Neural crest cell (in vitro differentiated cells): ENCODE measurements at places on chromosomes 3 and 15.

DNA sequence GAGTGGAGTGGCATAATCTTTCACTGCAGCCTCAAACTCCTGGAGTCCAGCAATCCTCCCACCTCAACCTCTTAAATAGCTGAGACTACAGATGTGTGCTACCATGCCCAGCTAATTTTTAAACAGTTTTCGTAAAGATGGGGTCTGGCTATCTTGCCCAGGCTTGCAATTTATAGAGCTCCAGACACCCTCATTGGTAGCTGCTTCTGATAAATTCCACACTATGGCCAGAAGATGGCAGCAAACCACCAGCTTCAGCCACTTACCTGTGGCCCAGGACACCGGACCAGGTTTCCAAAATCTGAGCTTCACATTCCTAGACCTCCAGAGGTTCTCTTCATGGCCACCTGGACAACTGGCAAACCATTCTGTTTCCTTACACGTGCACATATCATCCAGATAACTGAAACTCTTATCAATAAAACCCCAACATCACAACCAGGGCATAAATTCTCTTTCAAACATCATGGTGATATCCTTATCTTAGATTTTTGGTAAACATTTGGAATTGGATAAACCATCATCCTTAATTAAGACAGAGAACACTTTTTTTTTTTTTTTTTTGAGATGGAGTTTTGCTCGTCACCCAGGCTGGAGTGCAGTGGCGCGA is 28.9 kb downstream of the FBXW12 start:
- no peak for DNase-seq

DNA sequence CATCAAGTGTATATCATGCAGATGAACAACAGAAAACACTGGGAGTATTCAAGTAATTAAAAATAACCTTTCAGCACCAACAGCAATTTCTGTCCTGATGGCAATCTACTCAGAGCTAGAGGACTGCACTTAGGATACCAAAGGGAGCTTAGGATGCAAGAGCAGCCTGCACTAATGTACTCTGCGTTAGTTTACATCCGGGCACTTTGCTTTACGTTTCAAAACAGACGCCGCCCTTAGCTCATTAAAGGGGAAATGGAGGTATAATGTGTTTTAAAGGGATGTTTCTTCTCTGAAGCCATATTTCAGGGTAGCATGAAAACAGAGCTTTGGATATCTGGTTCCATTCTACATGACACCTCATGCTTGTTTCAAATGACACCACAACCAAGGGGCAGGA is 14.0 kb upstream of the B3GNT5 start:
- no peak for DNase-seq

DNA sequence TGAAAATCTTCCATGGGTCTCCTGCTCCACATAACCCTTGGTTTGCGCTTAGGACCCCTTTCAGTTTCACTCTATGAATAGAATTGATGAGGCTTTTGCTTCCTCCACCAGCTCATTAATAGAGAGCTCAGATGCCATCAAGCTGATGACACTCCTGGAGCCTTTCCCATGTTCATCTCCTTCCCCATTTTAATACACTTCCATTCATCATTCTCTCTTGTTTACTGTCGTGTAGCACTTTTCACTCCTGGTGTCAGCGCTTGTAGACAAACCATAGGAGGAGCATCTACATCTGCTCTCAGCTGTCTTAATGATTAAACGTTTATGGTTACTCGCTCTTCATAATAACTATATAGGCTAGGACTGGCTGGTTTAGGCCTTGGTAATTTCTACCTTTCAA is 363.5 kb downstream of the EPHB1 start:
- DNase-seq, result no peak

DNA sequence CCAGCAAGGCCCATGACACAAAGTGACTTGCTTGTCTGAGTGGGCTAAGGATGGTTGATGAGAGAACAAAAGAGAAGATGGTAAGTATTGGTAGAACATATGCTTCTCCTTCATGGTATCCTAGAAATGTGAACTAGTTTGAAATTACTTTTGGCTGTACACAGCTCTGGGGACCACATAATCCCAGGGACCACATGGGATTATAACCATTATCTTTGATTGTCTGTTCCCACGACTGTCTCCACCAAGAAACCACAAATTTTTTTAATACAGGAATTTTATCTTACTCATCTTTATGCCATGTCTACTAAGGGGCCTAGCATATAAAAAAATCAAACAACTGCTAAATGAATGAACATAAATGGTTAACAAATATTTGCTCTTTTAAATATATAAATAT is 155.3 kb upstream of the PRICKLE2 start:
- no peak for DNase-seq

GRCh38 chr3:147343926-147344325 is 62.4 kb downstream of the ZIC4 start:
- no peak for DNase-seq

DNA sequence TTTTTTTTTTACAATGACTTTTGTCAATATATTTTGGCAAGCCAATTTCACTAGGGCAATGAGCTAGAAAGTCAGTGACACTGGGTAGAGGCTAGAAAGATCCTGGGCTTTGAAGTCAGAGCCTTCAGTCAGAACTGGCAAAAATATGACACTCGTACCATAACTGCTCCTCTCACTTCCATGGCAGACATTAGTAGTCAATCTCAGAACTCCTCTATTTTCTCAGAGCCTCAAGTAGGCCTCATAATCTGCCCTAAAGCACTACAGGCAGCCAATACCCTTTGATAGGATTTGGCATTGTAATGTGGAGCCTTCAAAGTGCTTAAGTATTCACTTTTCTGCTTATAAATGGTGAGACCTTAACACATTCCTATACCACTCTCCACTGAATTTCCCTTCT is 67.8 kb downstream of the ADAMTS9 start:
- DNase-seq, result no peak

GRCh38 chr3:71859123-71859519 is 74.2 kb upstream of the PROK2 start:
- no peak for DNase-seq

DNA sequence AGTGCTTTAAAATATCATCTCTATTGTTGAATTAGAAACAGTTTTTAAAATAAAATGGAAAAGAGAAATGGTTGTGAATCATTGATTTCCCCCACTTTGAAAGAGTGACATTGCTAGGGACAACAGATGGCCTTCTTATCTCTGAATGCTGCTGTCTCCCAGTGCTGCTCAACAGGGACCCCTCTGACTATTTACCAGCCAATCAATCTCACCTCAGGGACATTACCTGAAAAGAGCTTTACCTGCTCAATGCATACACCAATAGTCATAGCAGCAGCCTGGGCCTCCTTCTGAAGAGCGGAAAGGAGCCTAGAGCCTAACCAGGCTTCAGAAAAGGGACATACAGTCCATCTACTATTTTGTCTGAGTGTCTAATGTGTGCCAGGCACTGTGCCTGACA is 162.8 kb downstream of the CGGBP1 start:
- no peak for DNase-seq

DNA sequence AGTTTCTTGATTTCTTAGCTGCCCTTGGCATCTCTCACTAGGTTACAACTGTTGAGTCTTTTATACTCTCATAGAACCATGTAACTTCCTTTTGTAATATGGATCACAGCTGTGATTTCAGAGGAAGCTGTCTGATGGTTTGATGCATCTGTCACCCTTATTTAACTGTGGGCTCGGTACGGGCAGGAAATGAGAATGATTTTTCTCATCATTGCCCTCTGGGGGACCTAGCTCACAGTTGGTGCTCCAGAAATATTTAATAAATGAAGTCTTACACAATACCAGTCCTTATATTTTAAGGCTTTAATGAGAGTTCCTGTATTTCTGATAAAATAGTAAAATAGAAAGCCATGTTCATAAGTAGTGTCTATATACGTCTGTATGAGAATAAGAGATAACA is 151.2 kb downstream of the EBLN2 start:
- no peak for DNase-seq

DNA sequence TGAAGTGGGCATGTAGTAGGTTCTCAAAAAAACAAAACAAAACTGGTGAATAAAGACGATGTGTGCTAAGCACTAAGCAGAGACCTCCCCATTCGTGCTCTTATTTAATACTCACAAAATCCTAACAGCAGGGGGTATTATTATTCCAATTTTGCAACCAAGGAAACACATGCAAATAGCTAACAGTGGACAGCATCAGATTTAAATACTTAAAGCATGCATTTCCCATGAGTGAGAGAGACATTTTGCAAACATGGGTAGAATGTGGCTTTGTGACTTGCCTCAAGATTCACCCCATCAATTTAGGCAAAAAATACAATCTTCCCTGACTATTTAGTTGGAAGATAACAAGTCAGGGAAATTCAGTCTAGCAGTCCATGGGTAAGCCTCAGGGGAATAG is 946.2 kb upstream of the CFAP20DC start:
- DNase-seq, result no peak

DNA sequence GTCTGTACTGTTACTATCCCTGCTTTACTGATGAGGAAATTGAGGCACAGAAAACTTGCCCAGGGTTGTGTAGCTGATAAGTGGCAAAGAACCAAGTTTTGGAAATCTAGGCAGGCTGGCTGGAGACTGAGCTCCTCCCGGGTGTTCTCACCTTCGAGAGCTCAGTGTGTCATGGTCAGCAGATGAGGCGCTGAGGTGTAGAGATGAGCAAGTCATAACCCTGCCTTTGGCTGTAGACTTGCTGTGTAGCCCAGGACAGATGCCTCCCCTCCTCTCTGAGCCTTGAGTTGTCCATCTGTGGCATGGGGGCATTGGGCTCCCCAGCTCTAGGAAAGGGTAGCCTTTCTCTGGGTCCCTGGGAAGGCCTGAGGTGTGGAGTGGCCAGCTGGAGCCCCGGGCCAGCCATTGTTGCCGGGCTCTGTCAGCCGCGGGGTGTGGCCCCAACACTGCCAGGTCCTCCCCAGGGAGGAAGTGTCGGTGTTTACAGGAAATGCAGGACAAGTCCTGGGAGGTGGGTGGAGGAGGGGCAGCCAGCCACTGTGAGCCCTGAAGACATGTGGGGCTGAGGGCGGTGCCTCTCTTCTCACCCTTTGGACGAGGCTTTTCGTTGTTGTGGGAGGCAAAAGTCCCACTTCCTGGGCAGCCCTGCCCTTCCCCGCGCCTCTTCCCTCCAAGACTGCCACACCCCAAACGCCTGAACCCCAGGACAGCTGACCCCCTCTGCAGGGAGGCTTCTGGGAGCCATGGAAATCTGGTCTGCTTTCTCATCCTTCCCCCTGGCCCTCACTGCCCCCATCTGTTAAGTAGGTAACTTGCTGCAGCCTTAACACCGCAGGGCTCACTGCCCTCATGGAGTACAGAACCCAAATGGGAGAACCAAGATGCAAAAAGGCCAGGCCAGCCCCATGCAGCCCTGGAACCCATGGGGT is 29.1 kb downstream of the FGD5 start:
- no peak for DNase-seq

GRCh38 chr3:158569794-158570193 is 1.2 kb upstream of the MLF1 start:
- no peak for DNase-seq

- no peak for DNase-seq
Observed at GRCh38 chr3:111581403-111582119, 13.6 kb downstream of the ZBED2 start.

- no peak for DNase-seq
Observed at GRCh38 chr15:40688932-40689799, 5.8 kb upstream of the RAD51 start.

DNA sequence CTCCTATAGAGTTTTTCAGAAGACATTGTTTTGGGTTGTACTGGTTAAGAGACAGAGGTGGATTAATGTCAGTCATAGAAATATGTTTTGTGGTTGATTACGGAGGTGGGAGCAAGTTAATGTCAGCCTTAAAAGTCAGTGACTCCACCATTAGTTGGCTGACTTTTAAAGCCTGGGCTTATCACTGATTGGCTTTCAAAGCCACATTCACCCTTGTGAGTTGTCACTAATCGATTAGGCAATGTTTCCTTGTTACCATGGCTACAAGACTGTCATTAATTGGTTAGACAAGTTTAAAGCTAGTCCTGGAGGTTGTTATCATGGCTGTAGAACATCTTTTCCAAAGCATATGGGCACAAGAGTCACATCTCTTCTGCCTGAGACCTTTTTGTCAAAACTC is 73.0 kb downstream of the NEO1 start:
- no peak for DNase-seq

DNA sequence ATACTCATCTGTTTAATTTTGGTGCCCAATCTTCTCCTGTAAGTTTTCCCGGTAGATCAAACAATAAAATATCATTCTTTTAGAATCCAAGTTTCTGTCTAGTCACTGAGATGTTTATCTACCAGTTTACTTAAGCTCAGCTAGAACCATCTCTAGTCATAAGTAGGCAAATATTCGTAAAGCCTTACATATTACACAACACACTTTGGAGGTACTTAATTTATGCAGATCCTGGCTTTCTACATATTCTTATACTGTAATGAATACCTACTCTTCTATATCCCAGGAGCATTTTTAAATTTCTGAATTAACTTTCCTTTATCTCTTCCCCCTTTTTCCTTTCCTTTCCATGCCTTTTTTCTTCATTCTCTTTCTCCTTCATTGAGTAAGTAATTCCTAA is 185.9 kb upstream of the ZBTB20 start:
- no peak for DNase-seq

GRCh38 chr15:35663956-35664355 is 118.0 kb upstream of the DPH6 start:
- no peak for DNase-seq

DNA sequence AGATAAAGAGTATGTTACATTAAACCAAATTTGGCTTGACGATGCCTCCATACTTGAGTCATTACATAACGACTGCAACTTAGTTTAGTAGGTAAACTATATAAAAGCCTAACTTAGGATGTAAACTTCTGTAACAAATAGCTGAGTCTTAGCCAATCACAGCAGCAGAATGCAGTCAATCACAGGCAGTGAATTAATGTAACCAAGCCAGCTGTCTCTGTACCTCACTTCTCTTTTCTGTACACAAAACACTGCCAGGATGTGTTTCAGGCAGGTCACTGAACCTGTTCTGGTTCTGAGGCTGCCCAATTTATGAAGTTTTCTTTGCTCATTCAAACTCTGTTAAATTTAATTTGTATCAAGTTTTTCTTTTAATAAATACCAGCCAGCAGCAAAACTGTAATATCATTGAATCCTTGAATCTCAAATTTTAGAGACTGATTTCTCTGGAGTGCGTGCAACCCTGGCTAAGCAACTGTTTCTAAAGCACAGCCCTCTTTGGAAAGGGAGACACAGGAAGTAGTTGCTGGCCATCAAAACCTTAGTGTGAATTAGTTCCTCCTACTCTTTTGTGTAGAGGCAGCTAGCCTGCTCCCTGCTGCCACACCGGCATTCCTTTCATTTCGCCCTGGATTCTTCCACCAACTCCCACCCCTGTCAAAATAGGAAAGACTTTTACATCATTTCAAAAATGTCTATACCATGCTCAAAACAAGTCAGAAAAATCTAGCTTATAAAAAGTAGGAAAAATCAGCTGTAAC is 15.2 kb downstream of the RFTN1 start:
- no peak for DNase-seq

GRCh38 chr15:92796161-92796611 is 103.9 kb upstream of the CHD2 start:
- no peak for DNase-seq

- no peak for DNase-seq
Observed at GRCh38 chr15:98266295-98266694, 305.8 kb downstream of the ARRDC4 start.

DNA sequence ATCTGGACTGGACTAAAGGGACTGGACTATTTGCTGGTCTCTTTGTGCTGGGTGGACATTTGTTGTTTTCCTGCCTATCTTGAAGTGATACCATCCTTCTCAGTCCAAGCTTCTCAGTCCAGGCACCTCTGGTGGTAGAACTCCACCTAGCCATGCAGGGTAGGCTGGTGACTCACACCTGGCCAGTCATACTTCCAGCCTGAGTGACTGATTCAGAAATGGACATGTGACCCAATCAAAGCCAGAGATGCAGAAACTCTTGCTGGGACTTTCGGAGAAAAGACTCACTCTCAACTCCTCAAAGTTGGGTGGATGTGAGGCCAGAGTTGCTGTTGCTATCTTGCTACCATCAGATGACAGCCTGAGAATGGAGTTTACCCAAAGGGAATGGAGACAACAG is 5.6 kb upstream of the ASB14 start:
- no peak for DNase-seq
